ENCODE measurements at places on chromosomes 11 and 22.

GRCh38 chr11:43360361-43361032, 1.8 kb downstream of the TTC17 start:
- no peak for DNase-seq

- no peak for DNase-seq
Observed at GRCh38 chr11:134270250-134270714, 5.9 kb upstream of the GLB1L3 start.

- DNase-seq: no peak
Observed at GRCh38 chr11:36376009-36376887, 80.2 kb downstream of the PRR5L start.

GRCh38 chr11:74905326-74905725, 43.6 kb downstream of the XRRA1 start:
- DNase-seq: no peak

- DNase-seq: peak; percentile 1
Observed at GRCh38 chr11:111871693-111872161, 346 bp upstream of the ALG9 start.

GRCh38 chr11:9617940-9618339, 44.5 kb downstream of the WEE1 start:
- DNase-seq: peak; percentile 89

GRCh38 chr11:116082256-116082655, 578.0 kb upstream of the CADM1 start:
- DNase-seq: no peak

GRCh38 chr22:50083462-50084079, 1.7 kb downstream of the MLC1 start:
- no peak for DNase-seq

GRCh38 chr22:38266120-38266519, 6.7 kb downstream of the TMEM184B start:
- no peak for DNase-seq

DNA sequence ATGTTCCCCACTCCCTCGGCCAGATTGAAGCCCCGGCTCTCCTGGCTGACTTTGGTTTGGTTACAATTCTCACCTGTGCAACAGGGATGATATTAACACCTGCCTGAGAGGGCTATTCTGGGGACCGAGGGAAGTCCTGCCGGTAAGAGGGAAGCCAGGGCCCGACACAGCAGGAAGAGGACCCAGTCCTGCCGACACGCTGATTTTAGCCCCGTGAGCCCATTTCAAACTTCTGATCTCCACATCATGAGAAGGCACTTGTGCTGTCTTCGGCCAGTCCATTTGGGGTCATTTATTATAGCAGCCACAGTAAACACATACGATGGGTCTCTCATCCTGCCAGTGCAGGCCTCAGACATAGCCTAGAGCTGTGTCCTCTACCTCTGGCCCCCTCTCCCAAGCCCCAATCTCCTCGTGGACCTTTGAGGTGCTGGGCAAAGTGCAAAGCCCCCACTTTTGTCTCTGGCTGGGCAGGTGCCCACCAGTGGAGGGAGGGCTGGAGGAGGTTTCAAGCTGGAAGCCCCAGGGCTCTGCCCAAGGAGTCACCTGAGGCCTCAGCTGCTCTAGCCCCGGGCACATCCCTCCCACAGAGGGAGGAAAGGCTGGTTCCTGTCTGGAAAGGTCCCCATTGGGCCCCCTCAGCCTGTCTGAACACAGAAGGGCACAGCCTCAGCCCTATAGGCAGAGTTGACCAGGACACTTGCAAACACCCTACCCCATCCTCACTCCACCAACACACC, 59.1 kb upstream of the FGF3 start:
- no peak for DNase-seq

DNA sequence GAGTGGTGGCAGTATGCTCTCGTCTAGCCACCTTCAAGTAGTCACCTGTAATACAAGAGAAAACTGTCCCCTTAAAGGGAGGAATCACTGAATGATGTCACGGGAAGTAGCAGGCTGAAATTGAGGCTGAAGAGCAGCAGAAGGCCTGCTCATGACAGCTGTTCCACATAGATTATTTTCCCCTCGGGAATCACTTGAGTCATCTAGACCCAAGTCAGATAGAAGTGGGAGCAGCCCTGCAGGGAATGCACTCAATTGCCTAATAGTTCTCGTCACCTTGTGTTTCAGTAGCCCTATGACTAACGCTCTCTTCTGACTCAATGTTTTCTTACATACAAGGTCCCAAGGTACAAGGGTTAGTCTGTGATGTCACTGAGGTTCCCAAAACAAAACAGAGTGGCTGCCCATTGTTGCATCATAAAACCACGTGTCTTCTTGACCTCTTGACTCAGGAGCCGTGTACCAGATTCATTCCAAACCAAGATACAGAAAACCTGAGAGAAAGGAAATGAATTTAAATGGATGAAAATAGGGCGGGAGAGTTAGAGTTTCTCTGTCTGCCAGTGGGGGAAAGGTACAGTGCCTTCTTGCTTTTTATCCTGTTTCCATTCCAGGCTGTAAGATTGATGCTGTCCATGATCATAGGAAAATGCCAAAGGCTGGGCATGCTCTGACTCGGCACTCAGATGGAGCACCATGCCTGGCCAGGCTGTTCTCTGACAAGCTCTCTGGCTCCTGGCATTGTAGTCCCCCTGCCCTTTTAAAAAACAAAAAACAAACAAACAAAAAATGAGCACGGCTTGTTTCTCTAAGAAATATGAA, 21.6 kb upstream of the C11orf96 start:
- peak; percentile 99 for DNase-seq

DNA sequence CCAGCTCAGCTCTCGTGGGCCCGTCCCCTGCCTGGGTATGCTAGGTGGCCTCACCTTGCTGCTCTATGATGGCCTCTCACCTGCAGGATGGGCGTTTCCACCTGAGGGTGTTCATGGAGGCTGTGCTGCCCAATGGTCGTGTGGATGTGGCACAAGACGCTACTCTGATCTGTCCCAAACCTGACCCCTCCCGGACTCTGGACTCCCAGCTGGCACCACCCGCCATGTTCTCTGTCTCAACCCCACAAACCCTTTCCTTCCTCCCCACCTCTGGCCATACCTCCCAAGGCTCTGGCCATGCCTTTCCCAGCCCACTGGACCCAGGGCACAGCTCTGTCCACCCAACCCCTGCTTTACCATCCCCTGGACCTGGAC, 2.1 kb downstream of the ZP1 start:
- DNase-seq: no peak

DNA sequence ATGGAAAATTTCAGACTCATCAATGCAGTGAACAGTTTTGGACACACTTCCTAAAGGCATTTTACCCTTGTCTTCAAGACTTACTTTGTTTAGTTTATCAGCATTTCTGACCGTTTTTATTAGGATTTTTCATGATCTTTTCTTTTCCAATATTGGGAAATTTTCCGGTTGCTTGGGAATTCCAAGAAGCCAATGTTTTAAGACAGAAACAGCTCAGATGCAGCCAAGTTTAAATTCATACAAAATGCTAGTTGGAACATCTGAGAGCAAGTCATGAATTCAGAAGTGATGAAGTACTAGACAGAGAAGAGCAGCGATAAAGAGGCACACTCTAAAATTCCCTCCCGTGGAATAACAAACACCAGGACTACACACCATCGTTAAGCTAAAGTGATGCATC, 68.6 kb downstream of the RAB38 start:
- no peak for DNase-seq

- peak; percentile 52 for DNase-seq
Observed at GRCh38 chr11:124934862-124935547, 842 bp downstream of the HEPACAM start.

DNA sequence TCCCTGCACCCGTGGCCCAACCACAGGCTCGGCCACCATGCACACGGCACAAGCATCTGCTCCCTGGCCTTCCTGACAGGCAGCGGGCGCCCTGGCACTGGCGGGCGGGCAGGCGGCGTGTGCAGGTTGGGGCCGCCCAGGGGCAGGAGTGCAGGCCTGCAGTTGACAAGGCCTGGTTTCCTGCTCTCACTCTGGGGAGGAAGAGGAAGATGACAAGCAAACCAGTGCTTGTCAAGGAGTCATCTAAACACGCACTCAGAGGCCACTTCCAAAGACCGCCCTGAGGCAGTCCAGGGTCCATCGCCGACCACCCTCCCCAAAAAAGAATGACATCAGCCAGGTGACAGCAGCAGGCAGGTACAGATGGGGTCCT, 65.3 kb upstream of the LINC01488 start:
- DNase-seq: no peak

GRCh38 chr22:32831584-32831983, 30.1 kb downstream of the TIMP3 start:
- no peak for DNase-seq

- DNase-seq: no peak
Observed at GRCh38 chr22:27888310-27888709, 30.7 kb downstream of the PITPNB start.

- no peak for DNase-seq
Observed at GRCh38 chr11:33268945-33269540, 11.9 kb downstream of the HIPK3 start.

- DNase-seq: no peak
Observed at GRCh38 chr22:29879753-29880152, 3.2 kb upstream of the MTMR3 start.

DNA sequence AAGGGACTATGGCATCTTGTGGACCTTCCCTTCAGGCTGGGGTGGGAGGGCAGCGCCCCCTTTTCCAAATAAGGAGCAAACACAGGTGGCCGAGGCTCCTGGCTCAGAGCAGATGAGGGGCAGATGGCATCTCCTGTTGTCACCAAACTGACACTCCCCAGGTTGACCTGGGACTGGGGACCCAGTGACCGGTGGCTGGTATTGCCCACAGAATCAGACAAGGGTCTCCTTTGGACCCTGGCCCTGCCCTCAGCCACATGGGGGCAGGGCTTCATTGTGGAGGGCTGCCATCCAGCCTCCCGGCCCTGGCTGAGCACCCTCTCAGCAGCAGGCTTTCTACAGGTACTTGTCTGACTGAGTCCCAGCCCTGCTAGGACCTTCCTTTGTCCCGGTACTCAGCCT, 842 bp upstream of the SIGIRR start:
- DNase-seq: no peak

DNA sequence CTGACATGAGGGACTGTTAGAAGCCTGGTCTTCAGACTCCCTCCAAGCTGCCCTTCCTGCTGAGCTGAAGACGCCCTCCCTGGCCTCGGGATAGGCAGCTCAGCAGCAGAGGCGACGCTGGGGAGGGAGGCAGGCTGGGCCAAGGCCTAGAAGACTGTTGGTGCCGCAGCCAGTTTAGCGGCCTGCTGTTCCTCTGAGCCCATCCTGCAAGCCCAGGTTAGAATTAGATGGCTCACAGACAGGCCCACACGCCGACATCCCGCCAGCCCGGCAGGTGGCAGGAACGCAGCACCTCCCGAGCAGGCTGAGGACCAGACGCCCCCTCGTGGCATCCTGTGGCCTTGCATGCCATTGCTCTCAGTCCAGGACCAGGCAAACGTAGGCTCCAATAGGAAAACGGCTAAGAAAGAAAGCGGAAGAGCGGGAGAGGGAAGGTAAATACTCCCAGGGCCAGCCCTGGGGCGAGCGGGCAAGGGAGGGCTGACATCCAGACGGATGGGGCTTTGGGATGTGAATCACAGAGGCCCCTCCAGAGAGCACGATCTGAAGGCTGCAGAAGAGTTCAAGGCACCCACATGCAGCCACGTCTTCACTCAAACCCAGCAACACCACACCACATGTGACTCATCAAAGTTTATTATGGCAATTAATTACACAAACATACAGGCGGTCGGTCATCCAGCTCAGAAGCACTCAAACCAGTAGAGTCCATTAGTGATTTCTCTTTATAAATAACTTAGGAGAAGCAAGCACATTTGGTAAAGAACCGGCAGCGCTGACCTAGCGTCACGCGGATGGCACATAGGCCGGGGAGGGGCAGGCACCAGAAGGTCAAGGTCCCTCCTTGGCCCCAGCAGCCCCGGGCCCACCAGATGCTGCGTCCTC, 27.6 kb downstream of the CD5 start:
- DNase-seq: peak; percentile 78

DNA sequence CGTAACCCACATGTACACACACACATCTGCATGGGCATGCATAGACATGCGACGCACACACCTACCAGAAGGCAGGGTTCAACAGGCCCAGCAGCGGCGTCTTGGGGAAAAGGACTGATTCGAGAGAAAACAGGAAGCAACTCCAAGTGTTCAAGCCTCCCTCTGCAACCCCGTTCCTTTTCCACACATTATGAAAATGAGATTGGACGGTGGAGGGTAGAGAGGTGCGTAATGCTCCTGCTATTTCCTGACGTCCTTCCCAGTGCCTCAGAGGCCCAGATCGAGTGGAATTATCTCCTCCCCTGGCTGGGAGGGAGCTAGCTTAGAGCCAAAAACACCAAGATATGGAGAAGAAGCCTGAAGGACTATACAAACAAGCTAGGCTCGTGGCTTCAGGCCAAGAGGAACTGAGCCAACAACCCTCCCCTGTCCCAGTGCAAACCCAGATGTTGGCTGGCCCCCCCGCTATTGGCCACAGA, 289.2 kb downstream of the MN1 start:
- DNase-seq: no peak

GRCh38 chr11:73263640-73264039, 8.5 kb upstream of the P2RY6 start:
- DNase-seq: no peak

- DNase-seq: peak; percentile 46
Observed at GRCh38 chr11:102187416-102188151, 77.3 kb downstream of the YAP1 start.

- DNase-seq: no peak
Observed at GRCh38 chr22:30046716-30047363, 33.4 kb upstream of the HORMAD2 start.

GRCh38 chr22:43883012-43883661, 8.7 kb downstream of the PNPLA5 start:
- DNase-seq: no peak

DNA sequence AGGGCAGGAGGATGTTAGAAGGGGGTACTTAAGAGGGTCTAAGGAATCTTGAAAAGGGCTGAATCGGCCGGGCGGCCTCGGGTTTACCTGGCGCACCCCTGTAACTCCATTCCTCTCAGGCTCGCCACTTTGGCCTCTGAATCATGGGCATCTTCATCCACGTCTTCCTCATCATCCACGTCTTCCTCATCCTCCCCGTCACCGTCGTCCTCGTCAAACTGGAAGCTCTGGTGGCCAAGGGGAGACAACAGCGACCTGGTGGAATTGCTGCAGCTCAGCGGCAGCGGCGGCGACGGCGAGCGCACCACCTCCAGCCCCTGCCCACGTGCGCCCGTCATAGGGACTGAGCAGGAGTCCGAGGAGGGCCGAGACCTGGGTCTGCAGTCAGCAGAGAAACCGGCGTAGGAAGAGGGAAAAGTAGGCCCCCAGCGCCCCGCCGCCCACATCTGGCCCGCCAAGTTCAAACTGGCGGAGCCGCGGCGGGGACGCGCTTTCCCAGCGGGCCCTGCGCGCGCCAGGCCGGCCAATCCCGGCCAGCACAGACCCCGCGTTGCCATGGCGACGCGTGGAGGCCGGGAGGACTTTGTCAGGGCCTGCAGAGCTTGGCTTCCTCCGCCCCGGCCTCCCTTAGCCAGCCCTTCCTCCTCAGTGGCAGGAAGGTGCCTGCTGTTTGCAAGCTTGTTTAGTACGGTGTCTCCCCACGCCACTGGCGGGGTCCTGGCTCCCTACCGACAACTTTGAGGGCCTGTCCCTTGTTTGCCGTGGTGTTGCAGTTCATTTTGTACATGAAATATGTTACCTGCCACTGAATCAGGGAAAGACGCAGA, at the start of gene CCDC34:
Gene CCDC34, minus strand, starts transcription at position 467 of the 827 bp plus-strand sequence. Its CDS starts 21 bp downstream, at position 446.
- DNase-seq: peak; percentile 85
